Daoy (cell line): ENCODE measurements at places on chromosomes 2 and 18. TPM values are rescaled to one million over a fixed set of nuclear protein-coding genes. Genes with fewer than 3 reads are reported as not detected.
A peak's percentile ranks its signal among the peaks of the same experiment; 100 is the strongest.

The SMC6 gene
- total RNA-seq = 36.5 and 46.7 TPM in 2 replicates

The GULP1 gene
- 13.4 and 25.9 TPM in 2 replicates for total RNA-seq

The ST6GAL2 gene
- total RNA-seq = 13.0 and 21.9 TPM in 2 replicates

The EN1 gene
- 1.8 and 3.2 TPM in 2 replicates for total RNA-seq

The CSRNP3 gene
- 0.83 and 2.7 TPM in 2 replicates for total RNA-seq

The GKN2 gene
- total RNA-seq = 0.06 TPM in 1 of 2 replicates, not detected in the other

The APOB gene
- total RNA-seq = not detected in 2 replicates

The ABCB11 gene
- total RNA-seq = not detected in 2 replicates

The ITPRIPL1 gene
- 2.4 and 2.7 TPM in 2 replicates for total RNA-seq

The RHBDD1 gene
- 4.3 and 12.6 TPM in 2 replicates for total RNA-seq

The TMEM178A gene
- total RNA-seq = 1.3 and 1.4 TPM in 2 replicates

The UGT1A6 gene
- total RNA-seq = 1.1 TPM in 1 of 2 replicates, not detected in the other

DNA sequence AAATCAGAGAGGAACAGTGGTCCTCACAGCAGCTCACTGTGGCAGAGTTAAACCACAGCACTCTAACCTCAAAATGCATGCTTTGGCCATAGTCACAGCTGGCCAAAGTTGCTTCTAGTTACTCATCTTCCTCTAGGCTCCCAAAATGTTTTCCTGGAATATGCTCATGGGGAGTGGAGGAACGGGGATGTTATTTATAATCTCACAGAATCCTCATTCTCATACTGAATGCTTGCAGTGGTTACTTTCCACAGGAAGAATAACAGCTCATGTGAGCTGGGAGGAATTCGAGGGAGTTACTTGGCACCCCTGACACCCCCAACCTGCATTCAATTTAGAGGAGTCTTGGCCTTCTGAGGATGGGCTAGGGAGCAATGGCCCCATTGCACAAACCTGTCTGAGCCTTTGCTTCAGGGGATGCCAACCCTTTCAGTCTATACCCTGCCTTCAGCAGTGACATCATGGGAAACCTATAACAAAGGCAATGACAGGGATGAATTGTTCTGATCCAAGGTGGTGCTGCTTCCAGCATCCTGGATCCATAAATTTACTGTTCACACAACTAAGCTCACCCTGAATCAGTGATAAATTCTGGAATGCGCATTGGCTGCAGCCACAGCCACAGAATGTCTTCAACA is 22.4 kb upstream of the CCBE1 start:
- peak; percentile 58 for DNase-seq

GRCh38 chr2:20292984-20293383 is 57.7 kb downstream of the PUM2 start:
- no peak for DNase-seq

GRCh38 chr2:191806396-191806795 is 40.5 kb downstream of the CAVIN2 start:
- DNase-seq = no peak

GRCh38 chr2:216604458-216604857 is 28.8 kb upstream of the IGFBP2 start:
- DNase-seq = no peak

GRCh38 chr2:216006164-216006663 is 7.1 kb downstream of the MREG start:
- DNase-seq = peak; percentile 75

- DNase-seq = peak; percentile 41
Observed at GRCh38 chr2:230160112-230160660, 59.6 kb downstream of the SP110 start.

GRCh38 chr2:155958834-155959233 is 373.7 kb downstream of the NR4A2 start:
- DNase-seq = no peak

DNA sequence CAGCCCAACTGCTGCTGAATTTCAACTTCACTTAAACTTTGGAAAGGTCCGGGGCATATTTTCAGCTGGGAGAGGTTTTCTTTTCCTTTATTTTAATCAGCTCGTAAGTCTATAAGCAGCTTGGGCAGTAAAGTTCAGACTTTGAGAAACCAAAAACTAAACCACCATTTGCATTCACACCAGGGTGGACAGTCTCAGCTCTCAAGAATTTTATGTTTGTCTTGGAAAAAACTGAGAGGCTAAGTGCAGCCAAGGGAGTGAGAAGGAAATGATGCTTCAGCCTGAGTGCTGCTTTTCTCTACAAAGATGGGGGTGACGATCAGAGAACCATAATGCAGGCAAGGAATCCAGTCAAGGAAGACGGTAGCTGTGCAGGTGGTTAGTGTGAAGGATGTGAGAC is 30.2 kb downstream of the MCFD2 start:
- DNase-seq = peak; percentile 26

DNA sequence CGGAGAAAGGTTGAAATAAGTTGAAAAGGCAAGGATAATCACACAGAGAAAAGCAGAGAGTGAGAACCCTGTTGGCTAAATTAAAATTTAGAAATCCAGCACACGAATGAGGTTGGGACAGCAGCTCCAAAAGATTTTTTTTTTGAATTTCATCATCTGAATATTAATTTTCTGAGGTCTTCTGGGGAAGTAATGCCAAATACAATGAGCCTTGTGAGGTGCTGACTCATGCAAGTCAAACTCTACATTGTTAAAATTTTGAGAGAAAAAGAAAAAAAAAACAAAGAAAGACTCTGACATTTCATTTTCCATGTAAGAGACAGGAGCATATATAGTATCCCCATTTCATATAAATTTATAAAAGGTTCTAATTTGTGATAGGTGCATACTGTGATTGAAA is 614.2 kb upstream of the CDH2 start:
- no peak for DNase-seq

DNA sequence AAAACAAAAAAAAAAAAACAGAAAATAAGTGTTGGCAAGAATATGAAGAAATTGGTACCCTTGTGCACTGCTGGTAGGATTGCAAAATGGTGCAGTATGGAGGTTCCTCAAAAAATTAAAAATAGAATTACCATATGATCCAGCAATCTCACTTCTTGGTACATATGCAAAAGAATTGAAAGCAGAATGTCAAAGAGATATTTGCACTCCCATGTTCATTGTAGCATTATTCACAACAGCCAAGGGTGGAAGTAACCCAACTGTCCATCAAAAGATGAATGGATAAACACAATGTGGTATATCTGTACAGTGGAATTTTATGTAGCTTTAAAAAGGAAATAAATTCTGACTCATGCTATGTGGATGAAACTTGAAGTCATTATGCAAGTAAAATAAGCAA is 72.8 kb upstream of the POU3F3 start:
- no peak for DNase-seq

GRCh38 chr2:4662161-4662779 is 958.9 kb downstream of the DCDC2C start:
- peak; percentile 85 for DNase-seq

GRCh38 chr2:240539906-240540305 is 17.9 kb downstream of the ANKMY1 start:
- no peak for DNase-seq

GRCh38 chr2:88032070-88032702 is 15.8 kb upstream of the RNU2-63P start:
- DNase-seq = no peak

GRCh38 chr2:219630770-219631405 is 3.5 kb downstream of the SLC4A3 start:
- no peak for DNase-seq

DNA sequence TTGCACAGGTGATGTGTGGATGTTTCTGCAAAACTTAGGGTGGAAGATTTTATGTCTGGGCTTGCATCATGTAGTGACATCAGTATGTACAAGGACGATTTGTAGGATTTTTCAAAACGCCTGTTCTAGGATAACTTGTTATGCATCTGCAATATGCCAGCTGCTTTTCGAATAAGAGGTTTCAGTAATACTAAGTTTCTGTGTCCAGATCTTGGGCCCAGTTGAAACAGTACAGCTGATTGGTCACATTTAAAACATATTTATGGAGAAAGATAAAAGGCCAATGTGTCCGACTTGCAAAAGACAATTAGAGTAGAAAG is 1.2 kb downstream of the PTPN4 start:
- no peak for DNase-seq

GRCh38 chr2:81334046-81334445 is 1029.5 kb upstream of the LRRTM1 start:
- DNase-seq = no peak

GRCh38 chr2:201994973-201995638 is 38.5 kb upstream of the FZD7 start:
- no peak for DNase-seq

DNA sequence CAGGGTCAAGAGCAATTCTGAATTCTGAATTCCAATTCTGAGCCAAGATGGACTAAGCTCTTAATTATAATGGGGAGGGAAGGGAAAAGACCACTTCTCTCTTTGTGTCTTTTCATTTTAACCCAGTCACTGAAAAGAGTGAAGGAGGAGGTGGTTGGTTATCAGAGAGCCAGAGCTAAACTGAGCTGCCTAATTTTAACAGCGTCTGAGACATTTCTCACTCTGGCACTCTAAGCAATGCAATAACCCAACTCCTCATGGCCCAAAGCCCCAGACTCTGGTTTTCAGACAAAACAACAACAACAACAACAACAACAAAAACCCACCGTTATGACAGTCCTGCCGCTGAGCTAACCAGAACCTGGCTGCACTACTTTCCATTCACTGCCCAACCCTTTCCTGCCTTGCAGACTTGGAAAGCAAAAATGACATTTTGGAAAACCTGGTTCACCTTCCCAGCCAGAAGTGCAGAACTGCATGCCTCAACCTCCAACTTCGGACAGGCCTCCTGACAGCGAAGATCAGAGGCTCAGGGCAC is 1.0 kb downstream of the CHST10 start:
- no peak for DNase-seq

GRCh38 chr2:109013051-109013450 is 24.0 kb upstream of the EDAR start:
- no peak for DNase-seq

- no peak for DNase-seq
Observed at GRCh38 chr18:3262234-3263131, 550 bp downstream of the MYL12B start.

GRCh38 chr18:80247393-80247841 is at the start of gene PARD6G:
PARD6G (minus strand) TSS chr18:80247514; CDS start chr18:80247348, 166 bp downstream.
- peak; percentile 65 for DNase-seq

DNA sequence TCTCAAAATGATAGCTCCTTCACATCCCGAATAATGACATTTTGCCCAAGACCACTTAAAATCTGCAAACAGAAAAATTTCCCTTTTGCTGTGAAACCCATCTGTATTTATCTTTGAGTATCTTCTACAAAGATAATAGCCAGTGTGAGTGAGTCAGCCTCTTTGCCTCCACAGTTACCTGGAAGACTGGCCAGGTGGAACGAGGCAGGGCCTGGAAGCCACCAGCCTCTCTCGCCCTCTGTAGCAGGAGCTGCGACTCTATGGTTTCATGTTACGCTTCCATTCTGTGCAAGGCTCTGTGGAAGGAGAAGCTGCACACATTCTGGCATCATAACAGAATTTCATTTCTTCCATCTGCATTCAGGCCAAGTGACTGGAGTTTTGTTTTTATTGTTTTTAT is 9.5 kb downstream of the ELP2 start:
- DNase-seq = no peak

DNA sequence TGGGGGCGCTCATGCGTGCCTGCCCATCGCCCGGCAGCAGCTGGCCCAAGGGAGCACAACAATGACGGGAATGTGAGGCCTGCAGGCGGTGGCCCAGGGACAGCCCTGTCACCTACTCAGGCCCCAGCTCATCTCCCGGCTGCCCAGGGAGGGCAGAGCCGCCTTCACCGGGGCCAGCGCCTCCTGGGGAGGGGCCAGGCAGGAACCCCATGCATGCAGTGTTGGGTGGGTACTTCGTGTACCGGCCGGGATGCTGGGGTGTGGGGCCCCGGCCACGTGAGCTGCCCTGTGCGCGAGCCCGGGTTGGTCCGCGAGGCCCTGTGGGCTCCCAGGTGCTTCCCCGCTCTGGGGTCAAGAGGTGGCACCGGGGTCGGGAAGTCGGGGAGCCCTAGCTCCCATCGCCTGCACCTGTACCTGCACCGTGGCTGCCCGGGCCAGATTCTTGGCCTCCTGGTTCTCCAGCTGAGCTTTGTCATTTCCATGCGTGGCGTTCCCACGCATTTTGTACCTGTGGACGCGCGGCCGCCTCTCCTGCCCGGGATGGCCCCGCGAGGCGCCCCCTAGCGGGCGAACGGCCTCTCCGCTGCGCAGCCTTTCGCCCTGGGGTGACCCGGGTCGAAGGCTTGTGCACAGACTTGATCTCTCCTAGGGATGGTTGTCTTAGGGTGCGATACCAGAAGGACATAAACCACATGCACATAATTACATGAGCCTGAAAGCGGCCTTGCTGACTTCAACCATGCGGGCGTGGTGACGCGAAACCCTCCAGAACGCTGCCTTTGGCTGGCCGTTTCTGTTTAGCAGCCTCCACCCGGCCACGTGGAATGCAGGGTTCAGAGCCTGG is 950 bp downstream of the KLHL30 start:
- DNase-seq = no peak

- DNase-seq = no peak
Observed at GRCh38 chr2:137367361-137367760, 596.9 kb upstream of the HNMT start.

DNA sequence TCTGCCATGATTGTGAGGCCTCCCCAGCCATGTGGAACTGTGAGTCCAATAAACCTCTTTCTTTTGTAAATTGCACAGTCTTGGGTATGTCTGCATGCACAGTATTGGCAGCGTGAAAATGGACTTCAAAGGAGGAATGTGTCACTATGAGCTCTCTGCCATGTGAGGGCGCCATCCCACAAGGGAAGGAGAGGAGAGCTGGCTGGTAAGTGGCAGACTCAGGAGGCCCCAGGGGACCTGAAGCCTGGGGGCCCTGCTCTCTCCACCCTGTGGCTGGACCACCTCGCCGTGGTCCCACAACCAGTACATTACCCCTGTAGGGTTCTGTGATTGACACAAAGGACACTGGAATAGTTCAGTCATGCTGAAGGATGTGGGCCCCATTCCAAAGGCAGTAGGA is 122.1 kb downstream of the RPIA start:
- DNase-seq = no peak
